ENCODE measurements at places on chromosomes 2 and 18.

DNA sequence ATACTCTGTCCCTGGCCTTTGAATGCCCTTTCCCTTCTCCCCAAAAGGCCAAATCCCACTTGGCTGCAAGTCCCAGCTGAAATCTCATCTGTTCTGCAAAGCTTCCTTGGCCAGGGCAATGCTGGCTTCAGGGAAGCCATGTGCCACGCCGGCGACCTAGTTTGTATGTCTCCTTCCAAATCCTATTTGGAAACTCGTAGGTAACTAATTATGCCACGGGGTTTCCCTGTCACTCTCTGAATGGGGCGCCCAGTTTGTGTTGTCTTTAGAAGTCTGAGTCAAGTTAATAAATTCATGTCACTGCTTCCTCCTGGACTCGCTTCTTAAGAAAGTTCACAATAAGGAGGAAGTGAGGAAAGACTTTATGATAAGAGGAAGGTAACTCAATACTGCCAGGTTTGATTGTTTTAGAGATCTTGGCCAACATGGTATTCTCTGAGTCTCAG is 19.1 kb downstream of the FHL2 start:
- no peak for DNase-seq

DNA sequence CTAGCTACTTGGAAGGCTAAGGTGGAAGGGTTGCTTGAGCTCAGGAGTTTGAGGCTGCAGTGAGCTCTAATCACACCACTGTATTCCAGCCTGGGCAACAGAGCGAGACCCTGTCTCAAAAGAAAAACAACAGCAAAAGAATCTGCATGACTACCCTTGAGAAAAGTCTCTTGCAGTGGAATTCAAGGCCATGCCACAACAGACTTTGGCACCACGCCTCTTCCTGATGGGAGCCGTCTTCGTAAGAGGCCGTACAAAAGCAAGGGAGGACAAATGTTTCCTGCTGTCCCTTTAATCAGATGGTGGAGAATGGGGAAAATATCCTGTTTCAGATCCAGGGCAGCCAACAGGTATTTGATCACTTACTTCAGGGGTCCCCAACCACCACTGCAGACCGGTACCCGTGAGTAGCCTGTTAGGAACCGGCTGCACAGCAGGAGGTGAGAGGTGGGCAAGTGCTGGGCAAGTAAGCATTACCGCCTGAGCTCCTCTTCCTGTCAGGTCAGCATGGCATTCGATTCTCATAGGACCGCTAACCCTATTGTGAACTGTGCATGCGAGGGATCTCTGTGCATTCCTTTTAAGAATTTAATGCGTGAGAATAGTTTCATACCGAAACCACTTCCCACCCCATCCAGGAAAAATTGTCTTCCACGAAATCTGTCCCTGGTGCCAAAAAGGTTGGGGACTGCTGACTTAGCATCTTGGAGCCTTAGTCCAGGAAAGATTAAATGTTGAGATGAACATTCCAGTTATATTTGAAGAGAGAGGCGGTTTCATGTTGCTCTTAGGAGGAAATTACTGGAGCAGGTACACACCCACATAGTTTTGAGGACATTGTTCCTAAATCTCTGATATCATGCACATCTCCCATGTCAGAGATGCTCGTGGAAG is 94.4 kb upstream of the XPO1 start:
- no peak for DNase-seq

GRCh38 chr2:231297108-231297908 is 98.2 kb upstream of the B3GNT7 start:
- peak; percentile 76 for DNase-seq

DNA sequence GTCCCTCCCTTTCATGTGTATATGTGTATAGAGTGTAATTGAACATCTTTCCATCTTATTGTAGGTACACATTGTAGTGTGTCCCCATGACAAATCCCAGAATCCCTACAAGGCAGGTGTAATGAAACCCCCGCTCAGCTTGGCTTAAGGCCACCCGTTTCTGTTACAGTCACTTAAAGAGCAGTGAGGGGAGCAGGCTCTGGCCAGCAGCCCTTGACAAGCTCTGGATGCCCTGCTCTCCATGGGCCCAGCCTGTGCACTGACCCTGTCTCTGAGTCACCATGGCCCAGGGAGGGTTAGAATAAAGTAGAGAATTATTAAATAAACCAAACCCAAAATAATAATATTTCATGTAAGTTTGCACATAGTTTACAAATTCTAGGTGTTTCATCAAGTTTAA is 17.2 kb upstream of the MAL start:
- no peak for DNase-seq

GRCh38 chr2:63124218-63124617 is 73.6 kb downstream of the OTX1 start:
- DNase-seq, result peak; percentile 74

- no peak for DNase-seq
Measured at GRCh38 chr18:7807936-7808453, 240.9 kb downstream of the PTPRM start.

- DNase-seq, result no peak
Measured at GRCh38 chr2:178088774-178089270, 16.2 kb upstream of the PDE11A start.

DNA sequence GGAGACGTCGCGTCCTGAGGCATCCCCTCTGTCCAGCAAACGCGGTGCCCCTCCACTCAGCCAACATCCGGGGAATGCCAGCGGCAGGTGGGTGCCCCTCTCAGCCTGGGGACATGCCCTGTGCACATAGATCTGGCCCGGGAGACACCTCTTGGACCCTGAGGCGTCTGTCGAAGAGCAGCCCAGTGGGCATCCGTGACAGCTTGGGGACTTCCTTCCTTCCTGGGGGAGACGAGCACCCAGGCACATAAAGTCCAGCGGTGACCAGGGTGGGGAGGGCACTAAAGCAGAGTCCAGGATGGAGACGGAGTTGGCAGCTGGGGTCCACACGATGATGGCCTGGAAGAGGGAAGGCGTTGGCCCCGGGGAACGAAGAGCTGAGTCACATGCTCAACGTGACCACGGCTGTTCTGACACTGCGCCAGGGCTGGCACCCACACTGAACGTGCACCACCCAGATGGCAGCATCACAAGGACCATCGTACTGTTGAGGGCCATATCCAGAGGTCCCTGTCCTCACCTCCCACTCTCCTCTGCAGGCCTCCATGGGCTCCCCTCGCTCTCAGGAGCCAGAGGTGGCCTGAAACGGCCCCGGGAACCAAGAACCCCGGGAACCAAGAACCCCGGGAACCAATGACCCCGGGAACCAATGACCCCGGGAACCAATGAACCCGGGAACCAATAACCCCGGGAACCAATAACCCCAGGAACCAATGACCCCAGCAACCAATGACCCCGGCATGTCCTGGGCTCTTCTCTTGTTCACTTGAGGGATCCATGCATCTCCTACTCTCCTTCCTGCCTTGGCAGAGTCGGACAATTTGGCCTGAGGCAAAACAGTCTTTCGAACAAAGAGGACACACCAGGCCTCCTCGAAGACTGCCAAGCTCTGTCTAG is 22.6 kb downstream of the HDAC4 start:
- no peak for DNase-seq

GRCh38 chr18:70384181-70384790 is 95.4 kb downstream of the SOCS6 start:
- no peak for DNase-seq

DNA sequence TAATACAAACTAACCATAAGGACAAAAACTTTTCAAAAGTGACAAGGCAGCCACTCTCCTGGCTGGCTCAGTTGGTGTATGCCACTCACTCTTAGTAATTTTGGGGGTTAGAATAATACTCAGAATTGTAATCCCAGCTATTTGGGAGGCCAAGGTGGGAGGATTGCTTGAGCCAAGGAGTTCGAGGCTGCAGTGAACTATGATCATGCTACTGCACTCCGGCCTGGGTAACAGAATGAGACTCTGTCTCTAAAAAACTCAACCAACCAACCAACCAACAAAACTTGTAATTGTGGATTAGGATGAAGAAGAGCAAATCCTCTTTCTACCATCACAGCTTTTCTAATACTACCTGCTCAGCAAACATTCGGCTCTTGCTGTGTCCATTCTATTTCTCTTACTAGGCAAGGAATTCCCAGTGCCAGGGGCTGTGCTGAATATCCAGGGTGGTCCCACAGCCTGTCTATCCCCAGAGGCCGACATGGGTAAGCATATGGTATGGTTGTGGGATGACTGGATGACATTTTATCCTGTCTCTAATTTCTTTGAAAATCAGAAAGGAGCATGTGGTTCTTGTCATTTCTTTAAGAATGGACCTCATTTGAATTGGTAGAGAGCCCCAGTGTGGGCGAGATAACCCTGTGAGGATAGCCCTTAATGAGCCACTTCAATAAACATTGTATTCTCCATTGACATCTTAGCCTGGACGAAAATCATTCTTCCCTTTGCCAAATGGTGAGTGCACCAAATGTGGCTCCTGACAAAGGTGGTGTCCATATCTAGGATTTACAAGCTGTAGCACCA is 220.1 kb downstream of the MYCN start:
- no peak for DNase-seq

DNA sequence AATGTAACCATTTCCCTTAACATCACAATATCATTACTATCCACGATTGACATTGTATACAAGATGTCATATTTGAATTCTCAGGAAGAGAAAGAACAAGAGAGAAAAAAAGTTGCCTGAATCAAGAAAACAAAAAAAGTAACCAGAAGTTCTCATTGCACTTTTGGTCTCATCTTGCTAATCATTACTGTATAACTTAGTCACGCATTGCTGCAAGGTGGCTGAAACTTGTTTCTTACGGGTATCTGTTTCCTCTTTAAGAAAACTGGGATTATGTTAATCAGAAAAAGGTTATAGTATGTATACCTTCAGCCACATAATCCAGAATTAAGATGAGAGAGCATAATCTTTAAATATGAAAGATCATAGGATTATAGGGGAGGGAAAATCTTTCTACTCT is 639.7 kb upstream of the SYT4 start:
- no peak for DNase-seq

DNA sequence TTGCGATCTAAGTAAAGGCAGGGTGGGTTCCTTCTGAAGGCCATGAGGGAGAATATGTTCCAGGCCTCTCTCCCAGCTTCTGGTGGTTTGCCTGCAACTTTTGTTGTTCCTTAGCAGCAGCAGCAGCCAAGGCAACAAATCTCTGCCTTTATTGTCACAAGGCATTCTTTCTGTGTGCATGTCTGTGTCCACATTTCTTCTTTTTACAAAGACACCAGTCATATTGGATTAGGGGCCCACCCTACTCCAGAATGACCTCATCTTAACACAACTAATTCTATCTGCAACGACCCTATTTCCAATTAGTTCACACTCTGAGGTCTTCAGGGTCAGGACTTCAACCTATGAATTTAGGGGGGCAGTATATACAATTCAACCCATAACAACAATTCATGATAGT is 587.5 kb downstream of the XIRP2 start:
- no peak for DNase-seq

- no peak for DNase-seq
Measured at GRCh38 chr2:20125616-20126015, 74.2 kb upstream of the LAPTM4A start.

GRCh38 chr2:85287721-85288120 is 40.1 kb downstream of the TGOLN2 start:
- no peak for DNase-seq

- no peak for DNase-seq
Measured at GRCh38 chr2:173942861-173943523, 22.2 kb downstream of the SP3 start.

DNA sequence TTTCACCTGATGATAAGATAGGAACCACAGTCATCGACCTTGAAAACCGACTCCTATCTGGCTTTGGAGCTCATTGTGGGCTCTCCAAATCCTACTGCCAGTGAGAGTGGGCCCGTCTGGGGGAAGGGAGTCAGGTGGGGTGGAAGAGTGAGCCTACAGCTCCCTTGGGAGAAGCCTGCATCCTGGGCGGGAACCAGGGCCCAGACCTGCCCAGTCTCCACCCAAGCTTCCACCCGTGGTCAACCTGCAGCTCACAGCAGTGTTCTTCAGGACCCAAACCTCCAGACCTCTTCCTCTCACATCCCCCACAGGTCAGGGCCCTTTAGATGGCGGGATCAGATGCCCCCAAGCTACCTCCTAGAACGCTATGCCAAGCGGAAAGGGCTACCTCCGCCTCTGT is 40.2 kb downstream of the LMAN2L start:
- no peak for DNase-seq

DNA sequence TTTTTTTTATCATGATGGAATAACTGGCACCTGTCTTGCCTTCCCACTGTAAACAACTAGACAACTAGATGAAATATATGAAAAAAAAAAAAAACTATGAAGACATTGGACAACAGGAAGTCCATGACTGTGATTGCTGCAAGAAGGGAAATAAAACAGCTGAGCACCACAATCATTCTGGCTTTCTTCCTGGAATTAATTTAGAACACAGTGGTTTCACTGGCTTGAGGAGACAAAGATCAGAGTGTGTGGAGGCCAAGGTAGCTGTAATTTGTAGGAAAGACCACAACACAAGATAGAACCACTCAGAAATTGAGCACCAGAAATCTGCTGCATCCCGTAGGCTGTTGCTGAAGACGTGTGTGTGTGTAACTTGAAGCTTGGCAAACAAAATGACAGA is 121.1 kb upstream of the PID1 start:
- no peak for DNase-seq

DNA sequence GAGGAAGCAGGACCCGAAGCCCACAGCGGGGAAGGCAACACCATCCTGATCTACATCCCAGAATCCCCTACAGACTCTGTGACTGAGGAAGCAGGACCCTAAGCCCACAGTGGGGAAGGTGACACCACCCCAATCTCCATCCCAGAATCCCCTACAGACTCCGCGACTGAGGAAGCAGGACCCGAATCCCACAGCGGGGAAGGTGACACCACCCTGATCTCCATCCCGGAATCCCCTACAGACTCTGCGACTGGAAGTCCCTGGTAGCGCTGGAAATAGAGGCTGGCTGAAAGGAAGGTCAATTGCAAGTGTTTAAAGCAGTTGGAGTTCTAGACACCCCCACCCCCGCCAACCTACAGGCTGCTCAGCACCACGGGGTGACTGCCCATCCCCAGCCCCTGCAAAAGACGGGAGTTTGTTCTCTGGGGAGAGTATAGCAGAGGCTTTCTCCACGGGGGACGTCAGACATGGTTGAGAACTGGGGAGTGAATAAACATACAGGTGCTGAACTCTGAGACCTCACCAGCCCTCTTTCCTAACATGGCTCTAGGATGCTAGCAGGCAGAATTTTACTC is 21.0 kb downstream of the CIB4 start:
- no peak for DNase-seq

- DNase-seq, result no peak
Measured at GRCh38 chr2:19851116-19851695, 50.6 kb downstream of the TTC32 start.

GRCh38 chr2:144936442-144936841 is 416.5 kb upstream of the ZEB2 start:
- no peak for DNase-seq

- DNase-seq, result no peak
Measured at GRCh38 chr2:238580486-238580885, 153.8 kb downstream of the ASB1 start.

GRCh38 chr2:27249891-27250651 is 12.8 kb downstream of the SLC30A3 start:
- DNase-seq, result peak; percentile 69

Measured in GM12865 (cell line).